Hematopoietic multipotent progenitor cell treated with erythropoietin and hydrocortisone succinate and interleukin-3 and kit ligand, for 4 days (in vitro differentiated cells): ENCODE measurements at places on chromosomes 2 and 18.

DNA sequence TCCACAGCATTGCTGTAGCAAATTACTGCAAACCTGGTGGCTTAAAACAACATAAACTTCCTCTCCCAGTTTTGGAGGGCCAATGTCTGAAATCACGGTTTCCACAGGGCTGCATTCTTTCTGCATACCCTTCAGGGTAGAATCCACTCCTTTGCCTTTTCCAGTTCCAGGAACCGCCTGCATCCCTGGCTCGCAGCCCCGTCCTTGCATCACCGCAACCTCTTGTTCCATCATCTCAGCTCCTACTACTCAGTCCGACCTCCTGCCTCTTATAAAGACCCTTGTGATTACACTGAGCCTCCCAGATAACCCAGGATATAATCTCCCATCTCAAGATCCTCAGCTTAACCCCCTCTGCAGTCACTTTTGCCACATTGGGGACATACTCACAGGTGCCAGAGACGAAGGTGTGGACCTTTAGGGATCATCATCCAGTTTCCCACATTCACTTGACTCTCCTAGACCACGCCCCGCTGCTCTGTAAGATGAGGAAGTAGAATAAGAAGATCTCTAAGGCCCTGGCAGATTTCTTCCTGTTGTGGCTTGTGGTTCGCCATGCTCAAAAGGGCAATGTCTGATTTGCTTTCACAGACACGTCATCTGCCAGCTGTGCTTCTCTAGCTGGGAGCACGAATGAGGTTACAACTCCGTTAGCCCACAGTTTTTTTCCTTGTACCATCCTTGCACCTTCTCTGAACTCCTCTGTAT, 103.6 kb upstream of the AGAP1 start:
- DNase-seq: peak; percentile 89

GRCh38 chr2:24874035-24874434, 46.0 kb downstream of the ADCY3 start:
- no peak for DNase-seq

GRCh38 chr2:225226441-225226840, 173.1 kb upstream of the NYAP2 start:
- no peak for DNase-seq

DNA sequence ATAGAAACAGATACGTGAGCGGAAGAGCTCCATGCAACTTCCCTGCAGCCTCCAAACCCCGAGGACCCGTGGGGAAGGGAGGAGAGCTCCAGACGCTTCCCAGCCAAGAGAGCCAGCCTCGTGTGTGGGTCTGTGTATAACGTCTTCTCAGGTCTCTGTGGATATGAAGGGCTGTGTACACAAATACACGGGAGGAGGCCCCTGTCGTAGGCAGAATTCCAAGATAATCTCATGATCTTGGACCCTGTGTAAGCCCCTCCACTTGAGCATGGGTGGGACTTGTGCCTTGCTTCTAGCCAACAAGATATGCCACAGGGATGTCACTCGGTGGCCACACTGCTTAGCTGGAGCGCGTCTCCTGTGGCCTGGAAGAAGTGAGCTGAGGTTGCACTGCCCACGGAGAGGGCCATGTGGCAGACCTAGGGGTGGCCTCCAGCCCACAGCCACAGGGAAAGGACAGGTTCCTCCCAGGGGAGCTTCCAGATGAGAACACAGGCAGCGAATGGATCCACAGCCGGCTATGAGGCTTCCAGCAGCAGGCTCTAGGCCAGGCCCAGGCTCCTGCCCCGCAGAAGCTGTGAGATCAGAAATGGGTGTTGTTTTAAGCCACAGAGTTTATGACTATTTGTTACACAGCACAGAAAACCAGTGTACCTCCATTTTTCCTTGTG, 15.6 kb upstream of the KLF11 start:
- DNase-seq: no peak

DNA sequence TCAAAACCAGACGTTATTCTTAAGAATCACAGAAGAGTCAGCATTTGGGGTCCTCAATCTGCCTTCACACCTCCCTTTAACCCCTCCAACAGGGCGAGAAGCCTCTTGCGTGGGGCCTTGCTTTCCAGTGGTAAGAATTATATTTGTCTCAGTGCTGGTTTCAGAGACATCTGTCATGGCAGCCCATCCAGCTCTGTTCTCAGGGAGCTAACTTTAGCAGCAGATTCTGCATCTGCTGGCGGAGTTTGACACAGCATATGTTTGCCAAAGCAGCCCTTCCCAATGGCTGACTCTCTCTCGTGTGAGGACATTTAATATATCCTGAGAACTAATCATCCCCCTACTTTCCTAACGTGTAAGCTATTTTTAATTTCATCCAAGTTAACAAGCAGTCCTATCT, 91.5 kb upstream of the BCL11A start:
- DNase-seq: no peak

DNA sequence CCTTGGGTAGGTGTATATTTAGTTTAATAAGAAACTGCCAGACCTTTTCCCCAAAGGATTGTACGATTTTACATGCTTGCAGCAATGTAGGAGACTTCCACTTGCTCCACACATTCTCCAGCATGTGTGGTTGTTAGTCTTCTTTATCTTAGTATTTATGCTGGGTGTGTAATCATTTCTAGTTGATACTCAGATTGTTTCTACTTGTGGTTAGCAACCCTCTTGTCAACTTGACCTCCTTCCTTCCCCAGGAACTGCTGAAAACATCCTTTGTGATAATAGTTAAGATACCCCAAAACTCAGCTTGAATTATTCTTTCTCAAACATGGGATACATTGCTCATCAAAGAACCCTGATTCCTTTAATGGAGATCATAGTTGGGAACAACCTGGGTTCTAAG, 37.2 kb upstream of the CYBRD1 start:
- no peak for DNase-seq

DNA sequence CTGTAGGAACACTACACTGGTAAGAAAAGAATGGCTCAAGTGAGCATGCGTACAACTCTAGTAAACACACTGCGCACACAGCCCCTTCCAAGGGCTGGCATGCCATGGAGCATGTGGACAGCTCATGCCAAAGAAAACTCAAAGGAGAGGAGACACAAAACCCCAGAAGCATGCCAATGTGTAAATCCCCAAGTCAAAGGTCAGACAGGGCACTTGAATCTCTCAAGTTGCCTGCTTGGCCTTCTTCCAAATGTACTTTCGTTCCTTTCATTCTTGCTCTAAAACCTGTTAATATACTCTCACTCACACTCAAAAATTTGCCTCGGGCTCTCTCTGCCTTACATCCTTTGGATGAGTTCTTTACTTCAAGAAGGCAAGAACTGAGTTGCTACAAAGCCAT, 365.3 kb downstream of the NBAS start:
- no peak for DNase-seq

DNA sequence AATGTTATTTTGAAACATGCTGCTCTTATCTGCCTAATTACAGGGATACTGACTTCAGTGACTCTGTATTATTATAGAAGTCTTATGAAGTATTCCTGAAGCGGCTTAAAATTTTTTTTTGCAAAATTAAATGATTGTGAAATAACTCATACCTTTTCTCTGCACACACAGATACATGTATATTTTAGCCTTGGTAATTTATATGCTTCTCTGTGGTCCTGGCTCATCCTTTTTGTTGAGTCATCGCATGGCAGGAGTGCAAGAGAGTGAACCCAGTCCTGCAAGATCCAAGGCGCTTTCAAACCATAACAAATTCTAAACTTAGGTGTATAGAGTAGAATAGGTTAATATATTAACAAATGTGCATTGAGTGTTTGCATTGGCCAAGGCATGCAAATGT, 8.6 kb downstream of the CCNT2 start:
- peak; percentile 36 for DNase-seq

DNA sequence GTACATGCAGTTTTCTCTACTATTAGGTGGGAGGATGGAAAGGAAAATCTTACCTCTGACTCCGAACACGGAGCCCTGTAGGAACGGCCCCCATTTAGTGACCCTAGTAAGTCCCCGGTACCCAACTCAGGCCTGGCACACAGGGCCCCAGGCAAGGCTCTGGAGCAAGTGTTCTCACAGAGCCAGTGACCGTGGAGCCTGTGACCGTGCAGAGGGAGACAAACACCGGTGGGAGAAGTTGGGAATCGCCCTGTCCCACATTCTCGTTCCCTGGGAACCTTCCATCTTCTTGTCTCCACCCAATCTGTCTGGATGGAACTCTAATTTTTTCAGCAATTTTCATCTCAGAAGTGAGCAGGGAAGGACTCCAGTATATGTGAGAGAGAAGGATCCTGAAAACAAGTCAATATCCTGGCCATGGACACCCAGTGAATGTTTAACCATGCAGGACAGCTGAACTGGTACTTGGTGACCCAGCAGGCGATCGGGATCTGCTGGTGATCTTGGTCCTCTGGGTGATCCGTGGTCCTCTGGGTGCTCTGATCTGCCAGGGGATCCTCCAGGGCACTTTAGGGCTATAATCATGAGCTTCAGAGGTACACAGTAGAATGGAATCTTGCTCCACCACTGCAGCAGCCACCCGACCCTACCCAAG, 348.6 kb upstream of the ID2 start:
- no peak for DNase-seq

DNA sequence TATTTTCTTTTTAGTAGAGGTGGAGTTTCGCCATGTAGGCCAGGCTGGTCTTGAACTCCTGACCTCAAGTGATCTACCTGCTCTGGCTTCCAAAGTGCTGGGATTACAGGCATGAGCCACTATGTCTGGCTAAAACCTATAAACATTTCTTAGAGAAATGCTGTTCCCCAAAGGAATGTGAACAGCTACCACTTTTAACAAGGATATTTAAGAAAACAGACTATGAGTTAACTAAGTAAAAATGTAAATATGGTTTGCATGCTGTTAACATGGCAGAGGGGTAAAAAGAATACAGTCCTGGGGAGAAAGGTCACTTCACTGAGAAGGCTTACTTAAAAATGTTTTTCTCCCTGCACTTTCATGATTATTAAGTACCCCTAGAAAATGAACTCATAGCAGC, 57.1 kb downstream of the SLC16A14 start:
- DNase-seq: no peak

- DNase-seq: peak; percentile 75
Measured at GRCh38 chr18:24878289-24878688, 417.9 kb downstream of the HRH4 start.

- peak; percentile 11 for DNase-seq
Measured at GRCh38 chr2:219997341-219997851, 370.0 kb downstream of the SLC4A3 start.

DNA sequence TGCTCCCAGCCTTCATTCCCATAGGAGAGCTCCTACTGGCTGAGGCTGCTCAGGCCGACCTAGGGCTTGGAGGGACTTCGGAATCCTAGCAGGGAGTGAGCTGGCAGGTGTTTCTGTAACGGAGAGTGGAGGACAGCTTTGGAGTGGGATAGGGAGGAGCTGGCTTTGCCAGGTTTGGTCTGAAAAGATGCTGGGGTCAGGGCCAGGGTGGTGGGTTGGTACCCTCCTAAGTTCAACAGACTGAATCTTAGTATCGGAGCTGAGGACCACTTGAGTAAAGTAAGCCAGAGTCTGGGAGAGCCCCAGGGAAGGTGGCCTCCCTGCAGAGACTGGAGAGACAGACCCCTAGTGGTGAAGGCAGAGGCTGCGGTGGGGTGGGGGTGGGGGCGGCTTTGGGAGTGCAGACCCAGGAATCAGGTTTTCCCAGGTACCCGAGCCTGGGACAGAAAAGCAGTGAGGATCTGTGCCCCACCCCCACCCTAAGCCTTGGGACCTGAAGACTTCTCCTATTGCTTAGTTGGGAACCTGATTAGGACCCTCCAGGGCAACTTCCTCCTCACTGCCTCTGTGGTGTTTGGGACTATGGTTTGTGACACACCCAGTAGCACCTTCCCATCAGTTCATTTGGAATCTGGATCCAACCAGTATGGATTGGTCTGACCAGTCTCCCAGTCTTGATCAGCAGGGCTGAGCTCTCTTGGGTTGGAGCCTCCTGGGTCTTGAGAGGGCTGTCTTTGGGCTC, 3.0 kb downstream of the CNNM4 start:
- peak; percentile 72 for DNase-seq

GRCh38 chr2:68223419-68223818, 28.9 kb downstream of the PPP3R1 start:
- no peak for DNase-seq

GRCh38 chr2:69103419-69103818, 90.4 kb downstream of the ANTXR1 start:
- DNase-seq: peak; percentile 37

GRCh38 chr18:56593906-56594305, 44.5 kb downstream of the TXNL1 start:
- DNase-seq: no peak

GRCh38 chr2:142938240-142938639, 60.8 kb downstream of the KYNU start:
- DNase-seq: no peak

DNA sequence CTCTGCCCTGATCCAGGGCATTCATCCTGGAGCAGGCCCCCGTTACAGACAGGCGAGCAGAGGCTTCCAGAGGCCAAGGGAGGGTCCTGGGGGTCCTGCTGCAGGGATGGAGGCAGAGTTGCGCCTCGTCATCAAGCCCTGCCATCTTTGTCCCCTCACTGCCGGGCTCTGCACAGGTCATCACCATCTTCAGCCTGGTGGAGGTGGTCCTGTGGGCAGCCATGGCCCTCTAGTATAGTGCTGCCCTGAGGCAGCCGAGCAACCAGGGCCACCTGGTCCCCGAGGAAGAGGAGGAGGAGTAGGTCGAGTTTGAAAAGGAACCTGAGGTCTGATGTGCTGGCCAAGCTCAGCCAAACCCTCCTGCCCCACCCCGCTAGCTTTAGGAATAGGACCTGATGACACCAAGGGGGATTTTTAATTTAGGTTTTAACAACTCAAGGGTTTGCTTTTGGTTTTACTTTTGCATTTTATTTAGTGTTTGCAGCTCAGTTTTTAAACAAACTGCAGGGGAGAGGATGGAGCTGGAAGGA, 8.8 kb upstream of the ALPI start:
- no peak for DNase-seq

DNA sequence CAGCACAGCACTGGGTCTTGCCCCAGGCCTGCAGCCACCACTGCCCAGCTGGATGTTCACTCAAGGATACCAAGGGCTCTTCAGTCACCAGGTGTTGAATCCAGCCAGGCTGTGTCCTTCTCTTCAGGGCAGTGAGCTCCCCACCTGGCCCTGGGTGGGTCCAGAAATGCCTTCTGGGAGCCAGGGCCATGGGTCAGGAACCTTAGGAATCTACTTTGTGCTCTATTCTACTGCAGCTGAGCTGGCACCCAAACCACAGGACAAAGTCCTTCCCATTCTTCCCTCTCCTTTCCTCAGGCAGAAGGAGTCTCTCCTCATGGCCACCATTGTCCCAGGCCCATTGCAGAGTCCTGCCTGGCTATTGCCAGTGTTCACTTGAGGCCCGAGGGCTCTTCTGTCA, 13.0 kb downstream of the STRADB start:
- no peak for DNase-seq

GRCh38 chr2:225429717-225430116, 30.2 kb downstream of the NYAP2 start:
- DNase-seq: no peak

GRCh38 chr2:54864096-54864495, 140.6 kb downstream of the EML6 start:
- DNase-seq: no peak

- peak; percentile 98 for DNase-seq
Measured at GRCh38 chr2:74530239-74531187, 780 bp downstream of the HTRA2 start.
